GM06990 (cell line): ENCODE measurements at places on chromosomes 4 and X.

GRCh38 chrX:105167233-105167632, 53.3 kb downstream of the TEX13A start:
- DNase-seq: no peak

- DNase-seq: no peak
Measured at GRCh38 chr4:15385928-15386327, 41.9 kb upstream of the C1QTNF7 start.

GRCh38 chr4:176845636-176846035, 52.9 kb upstream of the VEGFC start:
- DNase-seq: no peak

DNA sequence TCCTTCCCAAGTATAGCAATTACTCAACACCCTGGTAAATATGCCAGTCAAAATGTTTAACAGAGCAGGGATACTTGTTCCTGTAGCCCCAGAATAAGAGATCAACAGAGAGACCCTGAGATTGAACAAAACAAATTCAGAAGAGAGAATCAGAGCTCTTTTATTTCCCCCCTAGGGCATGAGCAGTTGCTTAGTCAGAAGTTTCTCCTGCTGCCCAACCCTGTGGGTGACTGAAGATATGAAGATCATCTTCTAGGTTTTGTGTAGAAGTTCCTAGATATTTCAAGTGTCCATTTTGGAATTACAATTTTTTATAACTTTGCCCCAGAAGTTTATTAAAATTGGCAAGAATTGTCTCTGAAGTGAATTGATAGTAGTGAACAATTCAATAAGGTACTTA, 59.1 kb upstream of the RXFP1 start:
- DNase-seq: no peak

- DNase-seq: no peak
Measured at GRCh38 chrX:22118161-22118830, 86.2 kb downstream of the PHEX start.

GRCh38 chrX:107744868-107745267, 30.7 kb downstream of the TSC22D3 start:
- no peak for DNase-seq

- no peak for DNase-seq
Measured at GRCh38 chr4:17567271-17567670, 9.7 kb upstream of the LAP3 start.

DNA sequence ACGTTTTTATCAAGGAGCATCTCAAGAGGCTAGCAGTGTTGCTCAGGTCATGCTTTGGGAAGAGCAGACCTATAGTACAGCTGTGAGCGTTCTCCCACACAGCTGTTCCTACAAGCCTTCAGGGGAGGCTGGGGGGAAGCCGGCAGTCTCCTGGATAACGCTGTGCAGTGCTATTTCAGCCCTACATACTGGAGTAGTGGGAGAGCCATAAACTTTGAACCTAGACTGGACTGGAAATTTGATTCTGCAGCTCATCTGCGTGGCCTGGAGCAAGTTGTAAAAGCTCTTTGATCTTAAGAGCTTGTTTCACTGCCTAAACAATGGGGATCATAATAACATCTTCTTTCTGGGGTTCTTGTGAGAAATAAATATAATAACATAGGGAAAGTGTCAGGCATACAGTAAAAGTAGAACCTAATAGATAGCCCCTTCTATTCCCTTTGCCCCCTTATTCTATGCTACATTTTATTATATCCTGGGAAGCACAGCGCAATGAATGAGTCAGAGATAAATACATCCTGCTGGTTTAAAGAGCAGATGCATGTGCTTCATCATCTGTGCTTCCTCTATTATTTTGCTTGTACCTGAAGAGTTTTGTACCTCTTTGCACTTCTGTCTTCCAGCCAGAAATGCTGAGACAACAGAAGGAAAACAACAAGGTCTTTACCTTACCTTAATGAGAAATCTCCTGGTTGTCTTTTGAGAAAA, 14.7 kb upstream of the AMBN start:
- no peak for DNase-seq

DNA sequence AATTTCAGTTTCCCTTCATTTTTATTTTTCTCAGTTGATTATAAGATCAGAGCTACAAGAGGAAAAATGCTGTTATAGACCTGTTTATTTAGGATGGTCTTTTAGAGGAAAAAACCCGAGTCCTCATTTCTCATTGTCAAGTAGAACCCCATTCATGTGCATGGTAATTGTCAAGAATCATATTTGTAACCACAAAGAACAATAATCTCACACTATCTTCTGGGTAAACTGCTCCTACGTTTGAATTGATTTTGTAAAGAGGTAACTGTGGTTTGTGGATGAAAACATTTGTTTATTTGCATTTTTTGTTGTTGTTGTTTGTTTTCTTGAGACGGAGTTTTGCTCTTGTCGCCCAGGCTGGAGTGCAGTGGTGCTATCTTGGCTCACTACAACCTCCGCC, 23.8 kb downstream of the RAPGEF2 start:
- no peak for DNase-seq

GRCh38 chr4:133600008-133600407, 450.9 kb downstream of the PCDH10 start:
- DNase-seq: no peak

- no peak for DNase-seq
Measured at GRCh38 chr4:76748649-76749048, 149.3 kb downstream of the SOWAHB start.

GRCh38 chrX:118677318-118677717, 50.1 kb upstream of the IL13RA1 start:
- no peak for DNase-seq

GRCh38 chr4:141375855-141376254, 155.2 kb downstream of the ZNF330 start:
- DNase-seq: no peak

DNA sequence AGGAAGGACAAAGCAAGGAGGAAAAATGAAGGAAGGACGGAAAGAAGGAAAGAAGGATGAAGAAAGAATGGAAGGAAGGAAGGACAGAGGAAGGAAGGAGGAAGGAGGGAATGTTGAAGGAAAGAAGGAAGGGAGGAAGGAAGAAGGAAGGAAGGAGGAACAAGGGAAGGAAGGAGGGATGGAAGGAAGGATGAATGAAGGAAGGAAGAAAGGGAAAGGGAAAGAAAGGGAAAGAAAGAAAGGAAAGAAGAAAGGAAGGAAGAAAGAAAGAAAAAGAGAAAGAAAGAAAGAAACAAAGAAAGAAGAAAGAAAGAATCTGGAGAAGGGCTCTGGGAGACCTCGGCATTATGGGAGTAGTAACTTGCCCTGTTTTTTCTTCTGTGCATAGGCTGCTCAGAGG, 70.8 kb upstream of the SHISA3 start:
- DNase-seq: no peak

GRCh38 chrX:23861215-23861896, 46.4 kb downstream of the APOO start:
- peak; percentile 4 for DNase-seq
